ENCODE measurements at places on chromosomes 12 and 14.

GRCh38 chr12:93921521-93921920 lies 226.9 kb upstream of the PLXNC1 start:
- no peak for DNase-seq

- DNase-seq, result no peak
Measured at GRCh38 chr12:132145334-132145733, 1.1 kb downstream of the NOC4L start.

- no peak for DNase-seq
Measured at GRCh38 chr12:86331012-86331411, 74.8 kb upstream of the MGAT4C start.

DNA sequence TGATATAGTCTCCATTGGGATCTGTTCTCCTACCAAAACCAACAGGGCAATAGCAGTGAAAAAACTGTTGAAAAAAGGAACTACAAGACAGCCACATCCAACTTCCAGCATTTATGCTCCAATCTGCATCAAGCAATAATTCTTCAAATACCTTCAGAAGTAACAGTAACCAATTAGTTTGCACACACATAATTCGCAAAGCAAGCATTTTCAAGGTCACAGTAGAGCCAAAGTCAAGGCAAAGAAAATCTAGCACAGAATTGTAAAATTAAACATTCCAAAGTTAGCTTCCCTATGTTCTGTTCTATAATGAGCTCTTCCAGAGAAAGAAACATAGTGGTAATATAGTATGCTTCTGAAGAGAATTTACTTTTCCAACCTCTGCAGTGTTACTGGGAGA lies 11.0 kb upstream of the MTERF2 start:
- DNase-seq, result no peak

DNA sequence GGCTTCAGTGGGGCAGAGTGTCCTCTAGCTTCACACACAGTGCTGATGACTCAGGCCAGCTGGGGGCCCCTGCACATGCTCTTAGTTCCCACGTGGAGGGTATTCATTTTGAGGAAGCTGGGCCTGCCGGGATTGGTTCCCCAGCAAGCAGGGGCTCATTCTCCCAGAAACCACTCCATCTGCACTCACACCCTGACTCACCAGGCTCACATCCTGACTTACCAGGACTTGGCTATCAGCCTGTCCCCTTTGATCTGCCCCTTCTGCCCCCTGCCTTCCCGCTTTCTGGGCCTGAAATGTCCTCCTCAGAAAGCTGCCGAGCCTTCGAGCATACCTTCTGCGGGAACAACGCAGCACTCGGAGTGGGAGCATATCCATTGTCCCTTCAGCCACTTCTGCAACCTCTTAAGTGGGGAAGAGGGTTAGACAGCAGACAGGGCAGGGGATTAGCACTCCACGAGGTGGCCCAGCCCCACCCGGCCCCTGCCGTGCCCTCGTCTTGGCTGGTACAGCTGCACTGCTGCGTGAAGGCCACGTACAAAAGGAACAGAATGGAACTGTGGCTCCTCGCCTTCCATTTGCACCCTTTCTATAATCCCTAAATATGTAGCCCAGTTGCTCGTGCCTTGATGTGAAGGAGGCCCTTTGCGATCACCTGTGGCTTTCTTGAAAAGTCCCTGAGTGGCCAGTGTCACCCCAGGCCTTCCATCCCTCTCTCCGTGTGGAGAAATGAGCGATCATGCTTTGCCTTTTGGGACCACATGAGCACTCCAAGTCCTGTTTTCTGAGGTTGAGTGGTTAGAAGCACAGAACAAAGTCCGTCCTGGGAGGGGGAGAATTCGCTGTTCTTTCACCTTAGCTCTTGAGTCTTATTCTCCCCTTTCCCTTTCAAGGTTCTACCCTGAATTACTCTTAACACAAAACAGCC lies 26.1 kb downstream of the TPCN1 start:
- DNase-seq, result no peak

DNA sequence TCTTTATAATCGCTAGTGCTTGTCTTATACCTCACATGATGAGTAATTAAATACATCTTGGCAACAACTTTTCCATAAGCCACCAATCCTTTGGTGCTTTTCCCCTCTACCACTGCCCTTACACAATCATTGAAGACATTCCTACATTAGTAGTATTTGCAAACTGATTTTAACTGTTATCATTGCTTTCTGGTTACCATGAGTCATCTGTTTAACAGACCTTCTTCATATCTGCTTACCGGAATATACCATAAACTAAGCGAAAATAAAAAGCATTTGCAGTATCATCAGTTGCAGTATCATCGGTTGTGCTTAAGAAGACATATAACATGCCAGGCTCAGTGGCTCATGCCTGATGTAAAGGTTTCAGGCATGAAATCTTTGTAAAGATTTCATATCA lies 54.8 kb upstream of the PLEKHA5 start:
- DNase-seq, result no peak

DNA sequence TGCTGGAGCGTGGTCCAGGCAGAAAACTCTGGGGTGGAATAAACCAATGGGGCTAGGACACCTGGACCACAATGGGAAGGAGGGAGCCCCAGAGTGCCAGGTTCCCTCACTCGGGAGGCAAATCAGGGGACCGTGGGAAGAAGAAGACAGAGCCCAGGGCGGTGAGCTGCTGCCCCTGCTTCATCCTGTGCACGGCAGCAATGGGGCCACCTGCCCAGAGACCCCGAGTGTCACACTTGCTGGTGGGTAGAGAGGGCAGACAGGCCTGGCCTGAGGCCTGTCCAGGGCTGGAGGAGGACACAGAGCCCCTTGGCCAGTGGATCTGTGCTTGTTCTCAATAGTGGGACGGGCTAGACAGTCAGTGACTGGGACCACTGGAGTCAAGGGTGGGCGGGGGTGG lies 58.2 kb downstream of the DIO3 start:
- DNase-seq, result no peak

- DNase-seq, result no peak
Measured at GRCh38 chr12:138898-139534, 72.4 kb downstream of the IQSEC3 start.

Data from dermis microvascular lymphatic vessel endothelial cell (primary cell).